Dermis blood vessel endothelial cell (primary cell): ENCODE measurements at places on chromosomes 1 and 21. TPM values are rescaled to one million over a fixed set of nuclear protein-coding genes. Genes with fewer than 3 reads are reported as not detected.

CYB5RL gene
- total RNA-seq = 4.8 and 5.8 TPM in 2 replicates

- no peak for DNase-seq
Measured at GRCh38 chr21:45076245-45076711, 1.9 kb downstream of the ADARB1 start.

TMIGD3 gene
- total RNA-seq = not detected in 2 replicates

DNA sequence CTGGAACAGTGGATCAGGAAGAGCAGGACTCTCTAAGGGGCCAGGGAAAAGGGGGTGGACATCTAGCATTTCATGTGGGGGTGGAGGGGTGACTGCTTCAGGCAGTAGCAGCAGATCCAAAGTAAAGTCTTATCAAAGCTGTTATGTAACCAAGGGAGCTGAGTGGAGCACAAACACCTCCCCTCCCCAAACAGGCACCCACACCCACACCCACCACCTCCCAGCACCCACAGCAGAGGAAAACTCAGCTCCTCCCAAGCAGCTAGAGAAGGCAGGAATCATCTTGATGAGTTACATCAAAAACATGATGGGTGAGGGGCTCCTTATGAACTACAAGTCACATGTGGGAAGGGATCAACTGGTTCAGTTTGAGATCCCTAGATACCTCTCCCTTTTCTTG, 6.0 kb downstream of the DLGAP3 start:
- DNase-seq = no peak
